ENCODE measurements at places on chromosomes 6 and 20. TPM values are rescaled to one million over a fixed set of nuclear protein-coding genes. Genes with fewer than 3 reads are reported as not detected.

CNKSR3 gene
- 5.7 TPM for total RNA-seq

FAM120B gene
- total RNA-seq = 15.2 TPM

LPIN3 gene
- total RNA-seq = 8.5 TPM

TRIM38 gene
- total RNA-seq = 1.1 TPM

KCNS1 gene
- total RNA-seq = 1.2 TPM

ATXN1 gene
- 8.8 TPM for total RNA-seq

PACRG gene
- 0.44 TPM for total RNA-seq

BEND6 gene
- total RNA-seq = 1.5 TPM

C20orf144 gene
- 0.21 TPM for total RNA-seq

LAMP5 gene
- total RNA-seq = 0.37 TPM

CUTA gene
- 243 TPM for total RNA-seq

SPATS1 gene
- not detected for total RNA-seq

ZNF322 gene
- total RNA-seq = 50.8 TPM

TP53RK gene
- total RNA-seq = 13.4 TPM

OR2H1 gene
- not detected for total RNA-seq

FAM162B gene
- 1.6 TPM for total RNA-seq

JPH2 gene
- 0.81 TPM for total RNA-seq

Measured in WTC11 (cell line).